Breast epithelium (tissue), 4 donors: ENCODE measurements at places on chromosomes 6 and 20. TPM values are rescaled to one million over a fixed set of nuclear protein-coding genes. Genes with fewer than 3 reads are reported as not detected.

The ZNF318 gene
- 15.4 TPM for total RNA-seq

GRCh38 chr20:23446505-23446904 lies 6.2 kb downstream of the CST11 start:
- no peak for DNase-seq

GRCh38 chr6:5634525-5634924 lies 372.2 kb downstream of the NRN1 start:
- no peak for DNase-seq

- no peak for DNase-seq
These were observed 796 bp upstream of the TUBB start for GRCh38 chr6:30719356-30719755.

The TMEM151B gene
- total RNA-seq = 0.15 TPM

The SOX4 gene
- total RNA-seq = 18.2 TPM

The RBCK1 gene
- total RNA-seq = 69.5 TPM

DNA sequence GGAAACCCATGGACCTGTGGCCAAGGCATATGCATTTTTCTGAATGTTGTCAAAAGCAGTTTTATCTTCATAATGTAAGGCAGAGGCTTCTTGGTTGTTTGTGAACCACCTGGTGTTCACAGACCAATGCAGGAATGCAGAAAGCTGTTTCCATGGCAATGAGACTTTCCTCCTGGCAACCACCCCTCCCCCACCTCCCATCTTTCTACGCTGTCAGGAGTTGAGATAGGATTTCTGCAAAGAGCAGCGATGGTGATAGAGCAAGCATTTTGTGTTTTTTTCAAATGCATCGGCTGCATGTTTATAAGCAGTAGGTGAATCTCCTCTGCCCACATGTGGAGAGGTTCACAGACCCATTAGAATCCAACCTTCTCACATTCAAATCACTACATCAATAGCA lies 114.1 kb upstream of the SMLR1 start:
- no peak for DNase-seq

The SLC22A23 gene
- total RNA-seq = 26.3 TPM

- DNase-seq = no peak
These were observed 89.0 kb downstream of the EDN1 start for GRCh38 chr6:12379181-12379580.

The ADTRP gene
- 2.6 TPM for total RNA-seq
